ENCODE measurements at places on chromosomes 3 and 15. TPM values are rescaled to one million over a fixed set of nuclear protein-coding genes. Genes with fewer than 3 reads are reported as not detected.

DHX30 gene
- 62.2 TPM for total RNA-seq

GRCh38 chr3:157239082-157239704 lies 79.2 kb upstream of the CCNL1 start:
- DNase-seq, result peak; percentile 56

- no peak for DNase-seq
Measured at GRCh38 chr3:154970797-154971196, 109.3 kb upstream of the MME start.

DNA sequence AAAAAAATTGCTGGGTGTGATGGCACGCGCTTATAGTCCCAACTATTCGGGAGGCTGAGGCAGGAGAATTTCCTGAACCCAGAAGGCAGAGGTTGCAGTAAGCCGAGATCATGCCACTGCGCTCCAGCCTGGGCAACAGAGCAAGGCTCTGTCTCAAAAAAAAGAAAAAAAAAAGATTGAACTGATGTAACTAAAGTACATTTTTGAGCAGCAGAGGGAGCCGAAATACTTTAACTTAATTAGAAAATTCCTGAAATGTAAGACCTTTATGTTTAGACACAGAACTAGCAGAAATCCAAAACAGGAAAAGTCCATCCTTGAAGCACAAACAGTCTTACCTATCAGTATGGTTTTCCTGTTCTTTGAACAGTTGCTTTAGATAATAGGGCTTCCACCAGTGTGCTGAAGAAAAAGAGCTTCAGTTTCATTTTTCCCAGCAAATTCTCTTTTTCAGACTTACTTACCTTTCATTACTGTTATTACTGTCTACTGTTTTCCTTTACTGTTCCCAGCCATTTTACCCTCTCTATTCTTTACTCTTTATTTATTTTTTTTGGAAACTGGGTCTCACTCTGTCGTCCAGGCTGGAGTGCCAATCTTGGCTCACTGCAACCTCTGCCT lies 33.4 kb upstream of the ZNF609 start:
- no peak for DNase-seq

MTFMT gene
- 17.3 TPM for total RNA-seq

- peak; percentile 22 for DNase-seq
Measured at GRCh38 chr3:46496746-46497555, 825 bp upstream of the RTP3 start.

ENTPD3 gene
- not detected for total RNA-seq

DNA sequence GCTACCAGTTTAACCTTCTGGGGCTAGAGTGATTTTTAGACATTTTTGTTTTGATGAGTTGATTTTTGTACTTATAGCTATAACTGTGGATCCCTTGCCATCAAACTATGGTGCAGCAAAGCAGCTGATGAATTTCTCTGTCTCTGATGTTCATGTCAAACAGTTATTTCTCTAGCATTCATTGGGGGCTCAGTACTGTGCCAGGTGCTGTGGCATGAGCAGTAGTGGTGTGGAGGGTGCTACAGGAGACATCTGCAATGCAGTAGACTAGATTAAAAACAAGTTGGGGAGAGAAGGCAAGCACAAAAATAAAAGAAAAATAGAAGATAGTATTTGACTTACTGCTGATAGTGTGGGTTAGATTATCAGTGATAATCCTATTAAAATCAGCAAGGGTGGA lies 95.3 kb downstream of the AKAP13 start:
- no peak for DNase-seq

DNA sequence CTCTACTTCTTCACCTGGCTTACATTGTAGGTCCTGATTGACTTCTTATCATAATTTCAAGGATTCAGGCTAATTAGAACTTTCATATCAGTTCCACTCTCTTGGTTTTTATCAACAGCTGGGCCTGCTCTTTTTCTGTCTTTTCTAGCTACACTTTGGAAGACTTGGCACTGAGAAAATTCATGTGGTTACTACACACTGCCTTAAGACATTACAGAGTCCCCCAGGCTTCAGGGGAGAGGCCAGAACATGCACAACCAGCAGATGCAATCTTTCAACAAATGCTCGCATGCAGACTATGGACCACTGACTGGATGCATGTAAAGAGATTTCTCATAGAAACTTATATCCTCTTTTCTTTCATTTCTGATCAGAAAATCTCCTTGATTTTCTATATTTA lies 423.5 kb downstream of the TUSC7 start:
- DNase-seq, result no peak

CFAP92 gene
- not detected for total RNA-seq

- no peak for DNase-seq
Measured at GRCh38 chr3:126472277-126473006, 3.2 kb downstream of the ZXDC start.

DNA sequence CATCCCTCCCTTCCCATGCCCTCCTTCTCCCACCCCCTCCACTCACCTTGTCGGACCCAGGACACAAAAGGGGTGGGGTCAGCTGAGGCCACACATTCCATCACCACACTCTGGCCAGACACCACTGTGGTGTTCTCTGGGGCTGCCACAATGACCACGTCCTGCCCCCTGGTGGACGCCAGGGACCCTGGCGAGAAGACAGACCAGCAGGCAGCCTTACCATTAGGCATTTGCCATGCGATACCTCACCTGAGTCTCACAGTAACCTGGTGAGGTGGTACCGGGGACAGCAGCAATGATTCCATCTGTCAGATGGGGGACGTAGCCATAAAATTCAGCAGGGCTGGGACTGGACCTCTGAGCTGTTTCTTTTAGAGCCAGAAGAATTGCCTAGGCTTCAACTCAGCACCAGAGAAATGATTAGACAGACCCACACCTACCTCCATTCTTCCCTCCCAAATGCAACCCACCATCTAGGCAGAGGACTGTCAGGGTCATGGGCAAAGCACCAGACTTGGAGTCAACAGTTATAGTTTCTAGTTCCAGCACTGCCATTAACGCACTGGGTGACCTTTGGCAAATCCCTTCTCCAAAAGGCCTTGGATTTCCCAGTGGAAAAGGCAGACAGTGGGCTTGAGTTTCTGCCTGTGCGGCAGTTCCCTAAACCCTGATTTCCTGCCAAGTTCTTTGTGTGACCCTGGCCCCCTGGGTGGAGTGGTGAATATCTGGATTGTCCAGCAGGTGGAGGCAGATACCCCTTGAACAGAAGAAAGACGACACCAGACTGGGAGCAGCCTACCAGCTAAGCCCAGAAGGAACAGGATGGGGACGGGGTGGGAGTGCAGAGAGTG lies 21.8 kb downstream of the IGDCC4 start:
- DNase-seq, result no peak

ASB14 gene
- total RNA-seq, result not detected

DNA sequence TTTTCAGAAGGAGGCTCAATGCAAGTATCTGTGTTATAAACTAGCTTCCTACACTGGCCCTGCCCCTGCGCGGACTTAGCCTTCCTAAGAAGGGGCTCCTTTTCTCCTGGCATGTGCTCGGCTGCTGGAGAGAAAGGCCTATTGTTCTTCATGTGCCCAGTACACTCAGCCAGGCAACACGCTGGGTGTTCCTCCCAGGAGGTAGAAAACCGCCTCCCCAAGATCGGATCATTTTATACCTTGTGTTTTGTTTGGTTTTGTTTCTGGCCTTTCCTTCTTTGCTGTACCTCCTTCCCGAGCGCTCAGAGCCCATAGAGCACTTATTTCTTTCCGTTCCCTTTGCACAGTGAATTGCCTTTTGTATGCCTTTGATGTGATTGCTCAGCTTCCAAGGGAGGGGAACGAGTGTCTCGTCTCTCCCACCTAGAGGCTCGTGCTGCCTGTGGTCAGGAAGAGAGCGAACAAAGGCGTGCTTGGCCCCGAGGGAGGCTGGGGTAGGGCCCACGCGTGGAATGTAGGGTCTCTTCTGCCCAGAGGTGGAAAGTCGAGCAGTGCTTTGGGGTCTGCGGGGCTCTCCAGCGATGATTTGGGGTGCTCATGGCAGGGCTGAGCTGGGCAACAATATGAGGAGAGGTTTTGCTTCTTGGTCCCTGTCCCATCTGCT lies 30.0 kb downstream of the CCNL1 start:
- peak; percentile 28 for DNase-seq

DNA sequence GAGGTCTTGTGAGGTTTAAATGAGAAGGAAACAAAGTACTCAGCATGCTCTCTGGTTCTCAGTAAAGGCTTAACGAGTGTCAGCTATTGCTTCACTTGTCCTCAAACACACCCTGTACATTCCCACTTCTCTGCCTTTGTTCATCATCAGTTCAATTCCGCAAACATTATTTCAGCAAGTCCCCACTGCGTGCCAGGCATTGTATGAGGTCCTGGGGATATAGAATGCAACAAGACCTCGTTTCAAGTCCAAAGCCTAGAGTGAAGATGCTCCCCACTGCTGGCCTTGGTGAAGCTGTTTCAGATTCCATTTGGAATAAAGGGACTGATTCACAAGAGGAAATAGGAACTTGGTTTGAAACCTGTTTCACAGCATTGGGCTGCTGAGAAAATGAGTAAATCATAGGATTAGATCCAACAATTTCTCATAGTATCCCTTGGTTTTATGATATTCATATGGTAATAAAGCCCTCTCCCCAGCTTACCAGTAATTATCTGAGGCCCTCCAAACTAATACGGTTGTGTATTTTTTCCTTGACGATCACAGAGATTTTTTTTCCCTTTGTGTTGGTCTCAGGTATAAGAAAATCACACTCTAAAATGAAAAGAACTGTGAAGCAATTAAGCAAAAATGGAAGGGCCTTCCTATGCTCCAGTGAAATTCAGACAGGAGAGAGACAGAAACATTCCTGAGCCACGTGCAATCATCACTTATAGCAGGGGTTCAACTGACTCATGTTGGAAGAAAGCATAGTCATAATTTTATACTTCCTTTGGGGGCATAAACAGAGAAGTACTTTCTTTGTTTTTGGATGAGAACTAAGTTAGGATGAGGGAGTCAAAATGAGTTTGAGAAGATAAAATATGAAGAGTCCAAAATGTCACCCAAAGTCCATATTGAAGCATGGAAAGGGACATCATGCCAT lies 258.6 kb downstream of the RORA start:
- no peak for DNase-seq

DNA sequence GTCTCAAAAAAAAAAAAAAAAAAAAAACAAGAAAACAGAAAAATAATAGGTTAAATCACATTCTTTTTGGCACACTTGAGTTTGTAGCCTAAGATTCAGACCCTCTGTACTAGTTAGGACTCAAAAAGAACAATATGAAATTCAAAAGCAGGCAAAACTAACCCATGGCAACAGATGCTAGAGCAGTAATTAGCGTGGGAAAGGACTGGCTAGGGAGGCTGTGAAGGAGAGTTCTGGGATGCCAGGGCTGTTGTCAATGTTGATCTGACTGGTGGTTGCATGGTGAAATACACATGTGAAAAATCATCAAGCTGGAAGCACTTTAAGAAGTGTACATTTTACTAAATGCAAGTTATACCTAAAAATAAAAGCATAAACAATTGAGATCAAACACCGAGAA lies 35.6 kb downstream of the KLHL6 start:
- DNase-seq, result no peak

DNA sequence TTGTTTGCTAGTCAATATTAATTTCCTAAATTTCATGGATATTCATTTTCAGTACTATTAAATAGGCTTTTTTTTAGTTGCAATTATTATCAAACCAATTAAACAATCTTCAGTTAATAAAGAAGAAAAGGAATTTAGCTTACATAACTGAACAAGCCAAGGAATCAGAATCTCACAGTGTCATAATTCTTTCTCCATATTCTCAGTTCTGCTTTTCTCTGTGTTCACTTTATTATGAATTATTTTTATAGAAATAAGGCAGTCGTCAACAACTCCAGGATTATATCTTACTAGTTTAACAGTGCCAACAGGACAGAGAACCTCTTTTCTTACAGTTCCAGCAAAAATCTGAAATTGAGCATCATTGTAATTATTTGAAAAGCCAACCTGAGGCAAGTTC lies 221.7 kb downstream of the CGGBP1 start:
- no peak for DNase-seq

GRCh38 chr3:104102386-104102785 lies 1264.3 kb upstream of the ALCAM start:
- DNase-seq, result no peak

DNA sequence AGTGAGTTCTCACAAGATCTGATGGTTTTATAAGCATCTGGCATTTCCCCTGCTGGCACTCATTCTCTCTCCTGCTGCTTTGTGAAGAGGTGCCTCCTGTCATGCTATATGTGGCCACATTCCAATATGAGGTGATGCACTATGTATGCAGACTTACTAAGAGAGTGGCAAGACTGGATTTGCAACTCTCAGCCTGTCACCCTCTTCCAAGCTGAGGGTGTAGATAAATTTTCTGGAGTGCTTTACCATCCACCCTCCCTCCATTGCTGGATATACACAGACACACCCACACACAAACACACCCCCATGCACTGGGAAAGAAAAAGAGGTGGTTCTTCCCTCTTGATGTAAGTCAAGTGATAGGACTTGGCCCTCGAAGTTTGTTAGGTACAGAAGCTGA lies 30.2 kb upstream of the CHMP2B start:
- no peak for DNase-seq

DNA sequence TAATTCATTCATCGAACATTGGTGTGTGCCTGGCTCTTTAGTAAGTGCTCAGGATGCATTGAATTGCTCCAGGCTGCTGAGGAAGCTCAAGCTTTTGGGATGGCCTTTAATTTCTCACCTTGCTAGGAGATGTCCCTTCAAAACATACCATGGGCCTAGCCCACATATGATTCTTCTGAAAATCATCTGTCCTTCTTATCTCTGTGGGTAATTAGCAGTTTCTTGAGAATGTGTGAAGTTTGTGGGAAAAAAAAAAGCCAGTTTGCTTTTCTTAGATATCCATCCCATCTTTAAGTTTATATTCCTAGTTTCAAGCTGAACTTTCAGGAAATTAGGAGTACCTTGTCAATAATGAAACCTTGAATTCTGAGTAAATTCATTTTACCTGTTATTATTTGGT lies 532.3 kb upstream of the SUCLG2 start:
- DNase-seq, result no peak

- DNase-seq, result no peak
Measured at GRCh38 chr15:54017251-54017650, 39.0 kb downstream of the UNC13C start.

- no peak for DNase-seq
Measured at GRCh38 chr3:58434990-58435389, 1.4 kb upstream of the PDHB start.

DNA sequence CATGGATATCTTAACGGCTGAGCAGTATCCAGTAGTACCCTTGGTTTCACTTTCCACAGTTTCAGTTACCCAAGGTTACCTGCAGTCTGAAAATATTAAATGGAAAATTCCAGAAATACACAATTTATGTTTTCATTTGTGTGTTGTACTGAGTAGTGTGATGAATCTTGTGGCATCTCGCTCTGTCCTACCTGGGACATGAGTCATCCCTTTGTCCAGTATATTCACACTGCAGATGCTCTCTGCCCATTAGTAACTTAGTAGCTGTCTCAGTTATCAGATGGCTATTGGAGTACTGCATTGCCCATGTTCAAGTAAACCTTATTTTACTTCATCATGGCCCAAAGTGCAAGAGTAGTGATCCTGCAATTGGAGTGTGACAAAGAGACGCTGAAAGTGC lies 26.1 kb downstream of the GASK1A start:
- DNase-seq, result no peak

- DNase-seq, result no peak
Measured at GRCh38 chr3:177934001-177934891, 602.0 kb upstream of the KCNMB2 start.

Data from activated naive CD4-positive, alpha-beta T cell treated with anti-CD3 and anti-CD28 coated beads, Interleukin-2, amount 50 U/mL, for 72 hours (primary cell).